ENCODE measurements at places on chromosomes 11 and 22.
A peak's percentile ranks its signal among the peaks of the same experiment; 100 is the strongest.

DNA sequence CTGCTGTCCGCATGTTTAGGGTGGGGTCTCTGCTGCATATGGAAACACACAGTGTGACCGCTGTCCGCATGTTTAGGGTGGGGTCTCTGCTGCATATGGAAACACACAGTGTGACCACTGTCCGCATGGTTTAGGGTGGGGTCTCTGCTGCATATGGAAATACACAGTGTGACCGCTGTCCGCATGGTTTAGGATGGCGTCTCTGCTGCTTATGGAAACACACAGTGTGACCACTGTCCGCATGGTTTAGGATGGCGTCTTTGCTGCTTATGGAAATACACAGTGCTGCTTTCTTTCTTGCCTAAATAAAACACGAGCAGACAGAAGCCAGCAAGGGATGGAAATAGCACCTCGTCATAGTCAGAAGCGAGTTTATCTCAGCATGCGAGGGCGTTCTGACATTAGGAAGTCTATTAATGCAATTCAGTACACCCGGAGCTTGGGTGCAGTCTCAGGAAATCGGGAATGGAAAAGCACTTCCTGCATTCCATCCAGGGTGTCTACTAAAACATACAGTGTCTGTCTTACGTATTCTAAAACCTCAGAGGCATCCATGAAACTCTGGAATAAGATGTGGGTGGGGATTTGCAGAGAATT is 32.6 kb upstream of the TOLLIP start:
- DNase-seq = no peak

GRCh38 chr22:43755452-43755851 is 56.7 kb downstream of the EFCAB6 start:
- no peak for DNase-seq

DNA sequence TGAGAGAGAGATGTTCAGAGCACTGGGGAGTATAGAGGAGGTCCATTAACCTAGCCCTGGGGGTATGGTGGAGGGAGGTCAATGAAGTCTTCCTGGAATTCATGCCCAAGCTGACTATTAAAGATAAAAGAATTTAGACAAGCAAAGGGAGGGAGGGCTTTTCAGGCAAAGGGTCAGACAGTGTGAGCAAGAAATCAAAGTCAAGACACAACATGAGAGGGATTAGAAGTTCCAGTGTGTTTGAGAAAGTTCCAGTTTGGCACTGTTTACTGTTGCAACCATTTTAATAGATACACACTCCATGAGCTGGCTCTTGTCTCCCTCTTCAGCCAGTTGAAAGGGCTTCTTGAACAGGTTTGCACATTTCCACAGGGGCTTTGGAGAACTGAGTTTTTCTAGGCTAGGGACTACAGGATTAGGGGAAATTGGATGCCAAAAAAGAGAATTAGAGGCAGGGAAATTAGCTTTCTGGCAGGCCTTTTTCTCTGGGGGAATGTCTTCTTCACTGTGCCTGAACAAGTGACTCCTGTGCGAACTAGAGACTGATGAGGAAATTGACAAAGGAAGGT is 14.7 kb upstream of the NNMT start:
- DNase-seq = no peak

GRCh38 chr22:37502342-37503182 is 16.4 kb upstream of the MFNG start:
- DNase-seq = peak; percentile 37

- DNase-seq = no peak
These were observed 189.4 kb downstream of the MN1 start for GRCh38 chr22:27612115-27612514.

DNA sequence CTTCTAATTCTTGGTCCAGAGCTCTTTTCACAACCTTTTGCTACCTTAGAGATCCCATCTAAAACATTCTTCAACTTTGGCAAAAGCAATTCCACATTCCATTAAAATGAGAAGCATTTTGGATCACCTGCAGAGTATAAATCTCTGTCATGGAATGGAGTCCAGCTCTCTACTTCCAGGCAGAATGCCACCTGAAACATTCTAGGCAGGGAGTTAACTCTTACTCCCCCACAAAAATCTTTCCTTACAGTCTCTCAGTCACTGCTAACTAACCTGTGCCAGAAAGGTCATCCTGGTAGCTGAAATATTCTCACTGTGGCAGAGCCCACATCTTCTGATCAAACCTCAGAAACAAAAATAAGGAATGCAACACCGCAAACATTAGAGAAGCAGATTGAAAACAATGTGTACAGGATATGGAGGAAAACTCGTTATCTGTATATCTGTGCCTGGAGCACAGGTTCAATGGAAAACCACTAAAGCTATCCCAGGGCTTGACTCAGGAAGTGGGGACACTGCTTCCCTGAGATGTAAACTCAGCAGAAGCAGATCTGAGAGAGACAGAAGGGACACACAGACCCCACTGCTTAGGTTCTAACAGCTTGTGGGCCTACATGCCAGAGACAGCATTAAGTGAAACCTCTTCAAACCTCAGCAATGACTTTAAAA is 78.9 kb downstream of the KCNC1 start:
- no peak for DNase-seq

- DNase-seq = peak; percentile 61
These were observed 16.7 kb downstream of the BCL9L start for GRCh38 chr11:118908901-118909618.

DNA sequence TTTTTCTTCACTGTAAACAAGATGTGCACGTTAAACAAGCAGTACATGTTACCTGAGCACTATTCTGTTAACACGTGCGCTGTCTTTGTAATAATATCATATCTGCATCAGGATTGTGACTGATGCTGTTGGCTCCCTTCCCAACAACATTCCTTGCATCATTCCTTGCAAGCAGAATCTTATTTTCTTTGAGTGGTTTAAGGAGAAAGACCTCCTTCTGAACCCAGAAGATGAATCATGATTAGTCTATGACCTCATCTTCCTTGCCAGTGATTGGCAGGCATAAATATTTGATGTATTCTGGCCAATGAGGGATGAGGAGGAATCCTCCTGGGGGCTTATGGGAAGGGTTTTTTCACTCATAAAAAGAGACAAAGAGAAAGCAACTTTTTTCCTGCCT is 46.2 kb downstream of the C11orf71 start:
- peak; percentile 81 for DNase-seq

DNA sequence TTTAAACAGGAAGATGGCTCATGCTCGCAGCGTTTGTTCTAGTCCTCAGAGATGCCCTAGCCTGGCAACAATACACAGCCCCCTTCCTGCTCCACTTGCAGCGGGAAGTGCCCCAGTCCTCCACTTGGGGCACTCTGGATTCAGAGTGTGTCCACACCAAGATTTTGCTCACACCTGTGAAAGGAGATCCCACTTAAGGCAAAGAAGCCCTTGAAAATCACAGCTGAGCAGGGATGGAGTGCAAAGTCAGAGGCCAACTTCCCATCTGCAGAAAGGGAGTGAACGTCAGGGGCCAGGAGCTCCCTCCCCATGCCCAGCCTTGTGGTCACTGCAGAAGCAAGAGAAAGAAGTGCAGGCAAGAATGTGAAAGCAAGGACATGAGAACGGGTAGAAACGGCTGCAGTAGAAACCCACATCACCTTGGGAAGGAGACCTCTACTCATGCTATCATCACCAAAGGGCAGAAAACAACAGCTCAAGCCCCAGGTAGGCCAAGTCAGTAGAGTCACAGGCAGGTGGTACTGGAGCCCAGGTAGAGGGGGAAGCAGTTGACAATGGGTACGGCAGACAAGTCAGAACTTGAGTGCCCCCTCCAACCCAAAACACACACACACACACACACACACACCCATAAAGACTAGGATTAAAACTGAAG is 157.4 kb downstream of the BUD13 start:
- no peak for DNase-seq

- DNase-seq = no peak
These were observed 2.3 kb upstream of the APOA4 start for GRCh38 chr11:116825434-116825833.

- no peak for DNase-seq
These were observed 566.3 kb upstream of the CADM1 start for GRCh38 chr11:116070520-116070919.

GRCh38 chr22:19080853-19081252 is 41.4 kb downstream of the DGCR2 start:
- no peak for DNase-seq
